Esophagus squamous epithelium (tissue), 5 donors: ENCODE measurements at places on chromosomes 6 and 20.

GRCh38 chr6:48611332-48611731 is 500.3 kb upstream of the PTCHD4 start:
- no peak for DNase-seq

- DNase-seq: no peak
Measured at GRCh38 chr6:29908710-29909109, 33.6 kb upstream of the HLA-A start.

DNA sequence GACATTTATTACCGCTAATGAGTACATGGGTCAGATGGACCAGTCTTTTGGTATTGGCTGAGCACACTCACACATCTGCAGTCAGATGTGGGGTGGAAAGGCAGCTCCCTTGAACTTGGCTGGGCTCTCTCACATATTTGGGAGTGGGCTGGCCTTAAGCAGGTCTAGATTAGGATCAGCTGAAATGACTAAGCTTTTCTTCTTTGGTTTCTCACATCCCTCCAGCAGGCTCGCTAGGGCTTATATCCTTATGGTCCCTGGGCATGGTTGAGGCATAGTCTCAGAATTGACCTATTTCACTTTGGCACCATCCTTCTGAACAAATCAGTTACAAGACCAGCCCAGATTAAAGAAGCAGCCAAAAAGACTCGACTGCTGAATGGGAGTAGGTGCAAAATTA is 14.4 kb upstream of the PLCB1 start:
- no peak for DNase-seq

DNA sequence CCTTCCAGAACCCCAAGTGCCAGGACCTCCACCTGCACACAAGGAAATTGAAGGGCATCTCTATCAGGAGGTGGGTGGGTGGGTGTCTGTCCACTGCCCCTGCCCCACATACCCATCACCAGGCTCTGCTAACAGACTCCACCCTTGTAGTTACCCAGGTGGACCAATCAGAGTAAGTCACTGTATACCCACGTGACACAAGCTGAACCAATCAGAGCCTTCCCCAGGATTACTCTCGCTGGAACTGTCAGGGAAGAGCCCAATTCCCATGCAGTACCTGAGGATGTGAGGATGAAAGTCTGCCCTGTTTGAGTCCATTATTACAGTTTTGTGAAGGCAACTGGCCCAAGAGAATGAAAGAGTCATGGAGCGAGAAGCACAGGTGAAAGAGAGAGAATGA is 4.2 kb downstream of the OCSTAMP start:
- no peak for DNase-seq

- DNase-seq: no peak
Measured at GRCh38 chr6:34414999-34415858, 10.6 kb downstream of the RPS10 start.

DNA sequence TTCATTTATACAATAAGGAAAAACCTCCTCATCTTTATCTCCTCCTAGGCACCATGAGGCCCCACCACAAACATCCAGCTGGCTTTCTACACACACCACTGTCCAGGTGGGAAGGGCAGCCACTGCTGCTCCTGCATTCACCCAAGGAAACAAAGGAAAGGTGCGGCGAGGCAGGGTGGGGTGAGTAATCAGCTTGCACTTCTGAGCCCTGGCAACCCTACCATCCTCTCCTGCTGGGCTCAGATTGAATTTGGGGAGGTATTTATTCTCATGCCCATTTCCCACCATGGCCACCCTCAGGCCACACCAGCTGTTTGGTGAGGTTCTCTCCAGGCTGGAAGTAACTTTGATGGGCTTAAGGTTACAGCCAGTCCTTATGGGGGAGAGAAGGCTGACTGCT is 31.2 kb upstream of the SPDEF start:
- DNase-seq: no peak

GRCh38 chr20:25565578-25566157 is 19.7 kb downstream of the NINL start:
- no peak for DNase-seq

DNA sequence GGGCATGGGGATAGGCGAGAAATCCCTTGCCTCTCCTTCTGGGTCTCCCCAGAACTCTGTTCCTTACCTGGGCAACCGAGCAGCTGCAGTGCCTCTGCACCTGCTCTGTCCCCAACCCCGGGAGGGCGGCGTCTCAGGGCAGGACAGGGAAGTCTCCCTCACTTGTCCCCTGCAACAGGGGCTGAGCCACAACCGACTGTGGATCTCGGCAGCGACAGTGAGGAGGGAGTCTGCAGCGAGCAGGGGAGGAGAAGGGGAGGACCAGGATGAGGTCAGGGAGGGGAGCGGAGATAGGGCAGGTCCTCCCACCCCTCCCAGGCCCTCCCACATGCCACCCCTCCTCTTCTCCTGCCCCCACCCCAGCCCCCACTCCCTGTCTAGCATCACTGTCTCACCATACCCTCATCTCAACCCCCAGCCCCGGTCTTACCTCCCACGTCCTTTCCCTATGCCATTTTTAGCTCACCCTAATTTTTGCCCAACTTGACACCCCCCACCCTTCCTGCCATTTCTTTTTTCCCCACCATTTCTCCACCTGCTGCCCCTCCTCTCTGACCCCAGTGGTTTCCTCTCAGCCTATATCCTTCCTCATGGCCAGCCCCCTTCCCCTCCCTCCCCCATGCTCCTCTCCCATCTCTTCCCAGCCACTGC is at the start of gene TNXB:
TNXB (minus strand) TSS at position 225 of the 651 bp plus-strand sequence. CDS start 11,140 bp downstream, outside the sequence.
- no peak for DNase-seq

- DNase-seq: no peak
Measured at GRCh38 chr20:14556206-14556605, 218.8 kb upstream of the FLRT3 start.

DNA sequence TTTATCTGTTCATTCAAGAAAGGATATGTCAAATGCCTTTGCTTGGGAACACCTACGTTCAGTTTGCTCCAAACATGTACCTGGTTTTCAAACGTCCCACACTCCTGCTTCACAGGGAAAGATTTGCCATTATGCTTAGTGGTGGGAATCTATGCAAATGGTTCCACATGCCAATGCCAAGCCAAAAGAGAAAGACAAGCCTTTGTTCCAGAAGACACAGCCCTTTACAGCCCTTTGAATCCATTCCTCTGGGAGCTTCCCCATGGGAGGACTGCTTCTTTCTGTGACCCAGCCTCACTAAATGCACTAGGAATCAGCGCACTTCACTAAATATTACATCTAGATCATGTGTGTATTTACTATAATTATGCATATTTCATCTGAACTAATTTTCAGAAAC is 619.5 kb downstream of the PRKN start:
- no peak for DNase-seq

DNA sequence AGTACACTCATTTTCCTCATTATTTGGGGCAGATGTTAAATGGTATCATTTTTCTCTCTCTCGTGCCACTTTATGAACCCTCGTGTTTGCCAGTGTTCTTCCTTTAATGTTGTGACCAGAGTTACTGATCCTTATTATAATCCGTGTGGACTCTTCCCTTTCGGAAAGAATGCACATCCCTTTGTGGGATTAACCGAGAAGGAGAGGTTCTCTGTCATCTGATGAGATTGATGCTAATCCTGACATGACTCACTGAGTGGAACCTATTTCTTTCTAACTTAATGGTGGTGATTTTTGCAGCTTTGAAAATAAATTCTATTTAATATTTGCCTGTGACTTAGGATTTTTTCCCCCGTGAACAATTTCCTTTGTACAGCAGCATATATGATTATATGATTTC is 300.0 kb upstream of the MAN1A1 start:
- DNase-seq: no peak

DNA sequence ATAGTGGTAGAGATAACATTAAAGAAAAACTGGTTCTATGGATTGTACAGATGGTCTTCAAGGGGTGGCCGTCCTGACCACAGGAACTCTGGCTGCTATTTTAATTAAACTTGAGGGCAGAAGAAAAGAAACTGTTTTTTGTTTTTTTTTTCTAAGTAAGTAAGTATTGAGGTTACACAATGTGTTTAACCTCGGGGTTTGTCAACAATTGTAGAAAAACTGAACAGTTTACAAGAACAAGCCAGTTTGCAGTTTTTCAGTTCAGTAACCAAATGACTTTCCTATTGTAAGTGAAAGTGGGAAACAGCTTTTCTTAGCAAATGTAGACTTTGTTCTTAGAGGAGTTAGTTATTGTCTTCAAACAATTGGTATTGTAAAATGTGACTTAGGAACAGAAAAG is 77.0 kb downstream of the PLCB1 start:
- no peak for DNase-seq

- DNase-seq: no peak
Measured at GRCh38 chr20:57685146-57685758, 24.6 kb downstream of the PMEPA1 start.

- no peak for DNase-seq
Measured at GRCh38 chr6:72559555-72559954, 62.3 kb upstream of the KCNQ5 start.

- no peak for DNase-seq
Measured at GRCh38 chr6:31479933-31480535, 17.9 kb upstream of the MICB start.

- no peak for DNase-seq
Measured at GRCh38 chr6:143107911-143108761, 47.4 kb downstream of the AIG1 start.

DNA sequence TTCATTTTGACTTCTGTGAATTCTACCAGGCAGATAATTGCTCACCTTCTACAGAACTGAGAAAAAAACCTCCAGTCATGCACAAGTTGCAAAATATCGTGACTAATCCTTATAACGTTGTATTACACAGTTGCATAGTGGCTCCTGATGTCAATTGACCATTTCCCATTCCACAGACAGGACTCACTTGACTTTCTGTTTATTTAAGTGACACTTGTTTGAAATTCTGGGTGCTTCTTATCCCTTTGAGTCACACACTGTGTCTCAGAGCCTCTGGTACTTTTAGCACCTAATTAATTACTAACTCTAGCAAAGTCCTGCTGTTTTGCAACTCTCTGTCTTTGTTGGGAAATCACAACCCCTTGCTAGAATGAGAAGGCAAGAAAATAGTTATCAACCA is 16.2 kb upstream of the RSPO3 start:
- no peak for DNase-seq

GRCh38 chr6:32796848-32797776 is 19.7 kb downstream of the HLA-DOB start:
- DNase-seq: no peak

- DNase-seq: no peak
Measured at GRCh38 chr20:44976698-44977097, 10.4 kb downstream of the STK4 start.

- no peak for DNase-seq
Measured at GRCh38 chr6:52649536-52650160, 21.3 kb upstream of the TMEM14A start.

DNA sequence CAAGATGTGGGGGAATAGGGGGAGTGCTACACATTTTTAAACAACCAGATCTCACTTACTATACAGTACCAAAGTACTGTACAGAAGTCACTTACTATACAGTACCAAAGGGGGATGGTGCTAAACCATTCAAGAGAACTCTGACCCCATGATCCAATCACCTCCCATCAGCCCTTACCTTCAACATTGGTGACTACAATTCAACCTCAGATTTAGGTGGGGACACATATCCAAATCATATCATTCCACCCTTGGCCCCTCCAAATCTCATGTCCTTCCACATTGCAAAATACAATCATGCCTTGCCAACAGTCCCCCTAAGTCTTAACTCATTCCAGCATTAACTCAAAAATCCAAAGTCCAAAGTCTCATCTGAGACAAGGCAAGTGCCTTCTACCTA is 49.9 kb upstream of the CD2AP start:
- no peak for DNase-seq

DNA sequence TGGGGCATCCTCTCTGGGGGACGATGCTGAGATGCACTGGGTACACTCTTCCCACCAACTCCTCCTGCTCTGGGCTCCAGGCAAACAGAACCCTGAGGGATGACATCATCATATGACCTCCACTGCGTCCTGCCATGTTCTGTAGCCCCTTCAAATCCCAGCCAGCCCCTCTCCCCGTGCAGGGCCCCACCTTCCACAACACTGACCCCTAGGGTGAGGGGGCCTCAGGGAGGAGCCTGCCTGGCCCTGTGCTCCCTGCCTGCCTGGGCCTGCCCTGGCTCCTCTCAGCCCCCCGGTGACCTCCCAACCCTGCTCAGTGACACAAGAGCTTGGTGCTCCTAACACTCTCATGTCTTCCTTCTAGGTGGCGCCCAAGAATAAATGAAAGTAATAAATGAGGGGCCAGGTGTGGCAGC is 9.6 kb upstream of the SPDEF start:
- no peak for DNase-seq

- no peak for DNase-seq
Measured at GRCh38 chr20:4026093-4026601, 10.8 kb upstream of the RNF24 start.
